NCI-H345 (cell line): ENCODE measurements at places on chromosomes 1 and 21.

GRCh38 chr1:156413391-156414246, 44.6 kb downstream of the RHBG start:
- no peak for DNase-seq

DNA sequence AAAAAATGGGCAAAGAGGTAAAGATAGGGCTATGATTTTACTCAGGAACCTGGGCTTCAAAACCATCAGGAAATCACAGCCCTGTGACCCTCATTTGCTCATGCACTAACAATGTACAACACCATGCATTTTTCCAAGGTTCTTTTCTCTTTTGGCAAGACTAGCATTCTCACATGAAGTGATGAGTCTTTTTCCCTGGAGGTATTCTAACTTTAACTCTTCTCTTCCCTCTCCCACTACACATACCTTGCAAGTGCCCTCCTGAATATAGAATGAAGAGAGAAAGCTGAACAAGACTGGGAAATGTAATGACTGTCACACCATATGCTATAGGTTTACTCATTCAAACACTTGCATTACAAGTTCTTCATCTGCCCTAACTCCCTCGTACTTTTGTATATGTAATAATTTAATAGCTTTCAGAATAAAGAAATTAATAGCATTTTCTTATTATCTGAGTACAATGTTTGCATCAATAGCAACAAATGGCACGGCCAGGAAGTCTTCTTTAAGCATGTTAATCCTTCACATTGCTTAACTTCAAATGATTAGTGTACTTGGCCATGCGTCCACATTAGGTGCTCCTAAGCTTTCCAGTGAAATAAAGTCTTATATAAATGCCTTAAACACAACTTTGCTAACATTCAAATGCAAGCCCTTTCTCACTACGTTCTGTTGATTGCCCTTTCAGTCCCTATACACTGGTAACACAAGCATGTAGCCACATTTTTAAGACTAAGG, 1.8 kb downstream of the NIBAN1 start:
- no peak for DNase-seq

GRCh38 chr1:158117854-158118704, 62.6 kb upstream of the CD1D start:
- DNase-seq: no peak

- no peak for DNase-seq
Measured at GRCh38 chr1:179055937-179056336, 25.9 kb upstream of the TOR3A start.

DNA sequence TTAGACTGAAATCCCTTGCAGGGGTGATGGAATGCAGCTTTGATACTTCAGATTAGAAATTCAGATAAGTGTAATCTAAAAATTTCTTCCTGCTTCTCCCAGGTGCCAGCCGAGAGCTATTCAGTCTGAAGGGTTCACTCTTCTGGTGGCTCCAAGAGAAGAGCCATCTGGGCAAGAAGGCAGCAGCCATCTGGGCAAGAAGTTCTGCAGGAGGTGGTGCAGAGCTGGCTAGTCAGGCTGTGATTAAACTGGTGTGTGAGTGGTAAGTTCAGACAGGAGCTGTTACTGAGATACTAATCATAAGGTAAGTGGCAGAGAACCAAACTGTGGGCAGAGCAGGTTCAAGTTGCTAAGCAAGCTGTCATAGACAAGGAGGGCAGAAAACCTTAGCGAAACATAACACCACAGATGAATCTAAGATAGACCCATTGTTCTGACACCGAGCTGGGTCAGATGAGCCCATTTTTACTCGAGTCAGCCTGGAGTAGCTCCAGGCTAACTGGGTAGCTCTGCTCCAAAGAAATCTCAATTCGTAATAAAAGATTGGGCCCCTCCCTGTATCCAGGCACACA, 14.4 kb upstream of the TP53BP2 start:
- no peak for DNase-seq
